ENCODE measurements at places on chromosomes 13 and 19.

DNA sequence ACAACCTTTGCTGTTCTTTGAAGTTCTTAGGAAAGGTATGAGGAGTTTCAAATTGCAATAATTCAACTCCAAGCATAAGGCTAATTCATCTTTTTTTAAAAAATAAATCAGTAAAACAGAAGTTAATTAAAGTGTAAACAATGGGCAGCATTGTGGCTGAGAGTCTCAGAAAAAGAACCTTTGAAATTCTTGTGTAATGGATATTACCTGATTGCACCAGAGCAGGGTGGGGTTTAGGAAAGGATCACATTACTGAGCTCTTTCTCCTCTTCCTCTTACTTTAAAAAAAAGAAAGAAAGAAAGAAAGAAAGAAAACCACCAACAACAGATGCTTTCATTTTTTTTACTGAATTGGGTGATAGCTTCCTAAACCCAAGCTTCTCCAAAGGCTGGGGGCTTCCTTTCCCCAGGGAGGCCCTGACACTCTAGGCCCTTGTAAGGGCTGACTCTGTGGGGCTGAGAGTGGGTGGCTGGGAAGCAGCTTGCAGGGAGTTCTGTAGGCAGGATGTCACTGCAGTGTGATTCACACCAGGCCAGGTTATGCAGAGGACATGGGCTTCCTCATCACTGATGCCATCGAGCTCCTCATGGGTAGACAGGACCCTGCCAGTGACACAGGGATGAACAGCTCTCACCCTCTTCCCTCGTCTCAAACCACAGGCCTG is 564.5 kb downstream of the FGF9 start:
- no peak for DNase-seq

DNA sequence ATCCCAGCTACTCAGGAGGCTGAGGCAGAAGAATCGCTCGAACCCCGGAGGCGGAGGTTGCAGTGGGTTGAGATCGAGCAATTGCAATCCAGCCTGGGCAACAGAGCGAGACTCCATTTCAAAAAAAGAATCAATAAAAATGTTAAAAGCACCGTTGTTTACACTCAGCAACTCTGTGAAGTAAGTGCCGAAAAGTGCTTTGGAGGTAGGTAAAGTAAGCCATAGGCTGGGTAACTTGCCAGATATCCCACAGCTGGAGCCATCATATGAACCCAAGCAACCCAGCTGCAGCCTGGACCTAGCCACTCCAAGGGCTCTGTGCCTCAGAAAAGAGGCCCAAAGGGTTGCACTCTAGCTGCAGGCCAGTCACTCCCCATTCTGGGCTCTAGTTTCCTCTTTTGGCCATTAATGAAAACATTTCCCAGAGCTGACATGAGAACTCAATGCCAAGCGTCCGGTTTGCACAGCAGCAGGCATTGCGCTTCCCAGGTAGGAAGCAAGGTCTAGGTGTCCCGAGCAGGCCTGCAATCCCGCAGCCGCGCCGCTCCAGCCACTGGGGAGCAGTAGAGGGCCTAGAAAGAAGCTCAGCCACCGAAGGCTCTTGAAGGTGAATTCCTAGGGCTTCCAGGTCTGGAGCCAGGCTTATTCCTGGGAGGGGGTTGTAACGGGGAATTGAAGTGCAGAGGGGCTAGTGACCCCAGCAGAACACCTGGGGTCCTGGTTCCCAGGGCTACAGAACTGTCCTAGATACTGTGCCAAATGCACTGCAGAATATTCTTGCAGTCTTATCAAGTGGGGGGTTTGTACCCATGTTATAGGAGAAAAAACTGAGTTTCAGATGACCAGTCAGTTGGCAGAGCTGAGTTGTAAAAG is 4.1 kb upstream of the CD79A start:
- peak; percentile 10 for DNase-seq

- no peak for DNase-seq
Observed at GRCh38 chr13:51035978-51036377, 75.1 kb downstream of the C13orf42 start.

DNA sequence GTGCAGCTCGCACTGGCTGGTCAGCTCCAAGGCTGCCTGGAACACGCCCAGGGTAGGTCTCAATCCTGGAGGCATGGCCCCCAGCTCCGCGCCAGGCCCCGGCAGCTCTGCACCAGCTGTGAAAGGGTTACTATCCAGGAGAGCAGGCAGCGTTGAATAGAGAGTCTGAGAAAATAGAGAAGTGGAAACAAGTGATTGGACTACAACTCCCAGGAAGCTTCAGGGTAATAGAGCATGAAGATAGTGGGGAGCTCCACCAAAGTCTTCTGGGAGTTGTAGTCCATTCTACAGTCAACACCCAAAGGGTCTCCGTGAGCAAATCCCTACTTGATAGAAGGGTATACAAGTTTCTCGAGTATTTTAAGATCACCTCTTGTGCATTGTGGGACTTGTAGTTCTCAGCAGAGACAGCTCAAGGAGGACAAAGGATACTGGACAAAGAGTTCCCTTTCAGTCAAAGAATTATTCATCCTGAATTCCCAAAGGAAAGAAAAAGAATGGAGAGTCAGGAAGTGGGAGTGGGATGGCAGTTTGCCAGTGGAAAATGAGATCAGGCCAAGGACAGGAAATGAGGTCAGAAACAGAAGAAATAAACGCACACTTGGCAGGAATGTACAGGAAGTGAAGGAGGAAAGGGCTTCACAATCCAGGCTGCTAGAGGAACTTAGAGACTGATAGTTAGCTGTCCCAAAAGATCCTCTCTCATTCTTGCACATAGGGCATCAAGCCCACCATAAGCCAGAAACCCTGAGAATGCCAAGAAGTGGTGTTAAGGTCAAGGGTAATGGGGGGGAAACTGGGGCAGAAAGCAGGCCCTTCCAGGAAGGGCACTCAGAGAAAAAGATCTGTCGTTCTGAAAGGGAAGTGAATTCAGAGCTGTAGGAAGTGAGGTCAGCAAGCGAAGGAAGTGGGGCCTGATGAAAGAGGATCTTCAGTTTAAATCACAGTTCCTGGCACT is 5.5 kb upstream of the MAMSTR start:
- no peak for DNase-seq

GRCh38 chr19:19566306-19566705 is 28.2 kb downstream of the CILP2 start:
- no peak for DNase-seq

DNA sequence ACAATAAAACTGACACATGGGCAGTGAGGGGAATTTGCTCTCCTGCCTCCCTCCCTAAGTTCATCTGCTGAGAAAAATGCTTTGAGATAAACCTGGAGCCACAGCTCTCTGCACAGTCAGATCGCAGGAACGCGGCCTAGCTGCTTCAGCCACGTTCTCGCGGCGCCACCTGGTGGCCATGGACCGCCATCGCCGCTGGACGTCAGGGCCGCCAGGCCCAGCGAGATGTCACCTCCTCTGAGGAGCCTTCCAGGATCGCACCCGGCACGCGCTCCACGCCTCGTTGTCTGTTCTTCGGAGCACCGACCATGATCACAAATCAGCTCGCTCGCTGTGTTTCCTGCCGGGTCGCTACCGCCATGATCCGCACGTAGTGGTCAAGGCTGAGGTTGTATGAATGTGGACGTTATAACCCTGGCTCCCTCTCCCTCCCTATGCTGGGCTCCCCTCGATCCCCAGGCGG is 20.6 kb upstream of the USP29 start:
- DNase-seq = peak; percentile 45

GRCh38 chr13:101977475-101977874 is 424.4 kb downstream of the FGF14 start:
- DNase-seq = peak; percentile 31

DNA sequence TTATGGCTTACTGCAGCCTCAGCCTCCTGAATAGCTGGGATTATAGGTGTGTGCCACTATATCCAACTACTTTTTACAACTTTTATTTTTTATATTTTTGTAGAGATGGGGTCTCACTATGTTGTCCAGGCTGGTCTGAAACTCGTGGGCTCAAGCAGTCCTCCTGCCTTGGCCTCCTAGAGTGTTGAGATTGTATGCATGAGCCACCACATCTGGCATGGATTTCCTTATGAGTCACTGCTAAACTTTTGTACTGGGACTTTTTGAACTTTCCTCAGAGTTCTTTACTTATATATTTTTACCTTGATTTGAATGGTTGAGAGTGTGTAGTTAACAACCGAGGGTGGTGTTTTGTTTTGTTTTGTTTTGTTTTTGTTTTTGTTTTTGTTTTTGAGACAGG is 33.4 kb downstream of the DNAJC3 start:
- no peak for DNase-seq

DNA sequence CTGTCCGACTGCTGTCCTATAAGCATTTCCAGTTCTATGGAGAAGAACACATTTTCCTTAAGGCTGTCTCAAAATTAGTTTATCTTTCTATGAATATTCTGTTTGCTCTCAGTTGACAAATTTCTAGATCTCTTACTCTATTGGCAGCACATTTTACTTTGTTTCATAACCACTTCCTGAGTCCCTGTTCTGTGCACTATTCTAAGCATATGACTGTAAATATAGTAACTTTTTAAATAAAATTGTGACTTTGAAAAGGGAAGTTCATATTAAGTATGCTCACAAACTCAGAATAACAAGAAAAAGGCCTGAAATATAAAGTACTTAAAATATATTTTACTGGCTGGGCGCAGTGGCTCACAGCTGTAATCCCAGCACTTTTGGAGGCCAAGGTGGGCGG is 56.5 kb upstream of the HTR2A start:
- no peak for DNase-seq

- DNase-seq = no peak
Observed at GRCh38 chr19:45847663-45848062, 15.3 kb downstream of the SYMPK start.

GRCh38 chr19:31418692-31419430 is 69.6 kb upstream of the TSHZ3 start:
- no peak for DNase-seq

GRCh38 chr19:2974342-2975041 is 2.9 kb upstream of the TLE6 start:
- no peak for DNase-seq

DNA sequence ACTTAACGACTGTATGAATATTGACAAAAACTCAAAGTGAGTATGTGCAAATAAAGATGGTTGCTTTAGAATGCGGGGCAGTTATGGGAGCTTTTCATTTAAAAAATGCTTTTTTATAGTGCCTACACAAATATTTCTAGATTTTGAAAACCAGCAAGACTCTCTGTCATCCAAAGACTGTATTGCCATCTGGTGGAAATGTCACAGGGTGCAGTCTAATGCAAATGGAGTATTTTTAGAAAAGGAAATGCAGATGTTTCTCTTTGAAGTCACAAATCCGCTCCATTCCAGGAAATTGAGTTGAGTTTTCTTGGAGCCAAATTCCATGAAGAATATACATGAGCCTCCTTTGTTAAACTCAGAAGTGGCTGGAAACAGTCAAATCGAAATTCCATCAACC is 2.3 kb upstream of the C1QTNF9B start:
- DNase-seq = no peak

GRCh38 chr19:35911173-35911572 is 3.1 kb upstream of the TYROBP start:
- no peak for DNase-seq

- no peak for DNase-seq
Observed at GRCh38 chr19:11196406-11197287, 698 bp downstream of the KANK2 start.

DNA sequence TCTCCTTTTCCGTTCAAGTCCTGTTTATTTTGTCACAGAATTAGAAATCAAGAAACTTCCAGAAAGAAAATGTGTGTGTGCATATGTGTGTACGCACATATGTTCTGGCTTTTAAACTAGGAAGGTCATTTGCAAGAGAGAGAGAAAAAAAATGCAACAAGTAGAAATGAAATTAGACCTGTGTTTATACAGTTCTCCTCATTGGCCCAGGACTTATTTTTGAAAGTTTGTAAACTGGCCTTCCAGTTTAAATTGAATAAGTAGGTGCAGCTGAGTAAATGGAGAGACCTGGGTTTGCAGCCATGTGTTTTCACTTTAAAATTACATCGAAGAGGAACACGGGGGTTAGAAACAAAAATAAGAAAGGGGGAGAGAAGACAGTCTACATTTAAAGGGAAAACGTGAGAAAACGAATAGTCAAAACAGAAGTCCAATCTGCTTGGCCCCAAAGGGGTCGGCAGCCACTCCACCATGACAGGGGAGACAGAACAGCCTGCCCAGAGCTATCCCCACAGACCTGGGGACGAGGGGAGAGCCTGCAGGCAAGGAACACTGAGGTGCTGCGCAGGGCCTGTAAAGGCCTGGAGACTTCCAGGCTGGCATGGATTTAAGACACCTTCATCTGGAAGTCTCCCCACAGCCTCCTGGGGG is 216.8 kb upstream of the MAB21L1 start:
- no peak for DNase-seq

DNA sequence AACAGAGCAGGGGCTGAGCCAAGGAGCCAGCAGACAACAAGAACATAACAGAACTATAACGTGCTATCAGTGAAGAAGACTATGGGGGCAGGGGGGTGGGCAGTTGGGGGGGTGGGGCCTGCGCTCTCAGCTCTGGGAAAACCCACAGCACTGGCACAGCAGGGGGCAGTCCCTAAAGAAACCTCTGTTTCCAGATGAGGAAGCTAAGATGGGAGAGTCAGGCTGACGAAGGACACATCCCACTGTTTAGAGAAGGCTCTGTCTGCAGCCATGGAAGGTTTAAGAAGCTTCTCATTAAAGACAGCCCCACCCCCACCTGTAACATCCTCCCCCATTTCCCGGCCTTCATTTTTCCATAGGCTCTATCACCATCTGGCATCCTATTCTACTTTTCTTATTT is 7.1 kb upstream of the DOCK9 start:
- no peak for DNase-seq

DNA sequence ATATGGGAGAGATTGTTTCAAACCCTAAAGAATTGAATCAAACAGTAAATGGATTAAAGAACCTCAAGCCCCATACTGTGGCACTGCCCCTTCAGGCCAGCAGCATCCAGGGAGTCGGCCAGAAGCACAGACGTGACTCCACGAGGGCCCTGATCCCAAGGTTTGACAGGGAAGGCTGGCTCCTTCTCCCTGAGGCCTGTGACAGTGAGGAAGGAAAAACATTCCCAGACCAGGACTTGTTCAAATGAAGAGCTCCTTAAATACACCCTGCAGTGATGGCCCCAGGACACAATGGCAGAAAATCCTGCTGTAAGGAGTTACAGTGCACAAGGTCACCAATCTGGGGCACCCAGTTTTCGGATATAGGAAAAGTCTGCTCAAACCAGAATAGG is 91.0 kb downstream of the COL4A1 start:
- DNase-seq = no peak

DNA sequence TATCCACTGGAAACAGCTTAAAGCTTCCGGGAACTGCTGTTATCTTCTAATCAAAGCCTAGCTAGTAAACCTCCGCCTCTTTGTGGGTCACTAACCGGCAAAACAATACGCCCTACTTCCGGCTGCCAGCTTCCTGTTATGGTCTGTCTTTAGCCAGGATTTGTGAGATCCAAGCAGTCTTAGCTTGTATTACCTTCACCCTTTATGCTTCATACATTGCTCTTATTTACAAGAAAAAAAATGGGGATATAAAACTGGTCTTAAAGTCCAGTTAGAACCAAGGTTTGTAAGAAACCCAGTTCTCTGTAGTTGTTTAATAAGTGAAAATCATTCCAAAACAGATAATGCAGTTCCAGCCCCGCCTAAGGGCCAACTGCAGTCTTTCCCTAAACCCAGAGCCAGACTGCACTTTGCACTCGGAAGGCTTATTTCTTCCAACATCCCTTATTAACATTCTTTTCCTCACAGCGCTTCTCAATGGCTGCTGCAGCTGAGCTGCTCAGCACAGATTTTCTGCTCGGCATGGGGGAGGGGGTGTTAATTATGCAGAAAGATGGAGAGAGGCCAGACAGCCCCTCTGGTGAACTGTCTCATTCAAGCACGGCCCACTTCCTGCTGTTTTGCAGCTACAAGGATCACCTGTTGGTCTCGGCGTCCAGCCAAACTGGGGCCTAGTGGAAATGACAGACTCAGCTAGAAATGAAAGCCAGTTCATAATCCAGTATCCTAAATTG is 368.4 kb downstream of the KLF12 start:
- peak; percentile 61 for DNase-seq

- no peak for DNase-seq
Observed at GRCh38 chr13:48961379-48961778, 14.3 kb upstream of the FNDC3A start.

Measured in C1 segment of cervical spinal cord (tissue), 14 donors.